COR-L47 (cell line): ENCODE measurements at places on chromosomes 12 and 14.

GRCh38 chr12:57736741-57737466 is 1.6 kb downstream of the AGAP2 start:
- no peak for DNase-seq

- DNase-seq, result peak; percentile 70
Observed at GRCh38 chr12:109775172-109775881, 57.9 kb downstream of the TRPV4 start.

DNA sequence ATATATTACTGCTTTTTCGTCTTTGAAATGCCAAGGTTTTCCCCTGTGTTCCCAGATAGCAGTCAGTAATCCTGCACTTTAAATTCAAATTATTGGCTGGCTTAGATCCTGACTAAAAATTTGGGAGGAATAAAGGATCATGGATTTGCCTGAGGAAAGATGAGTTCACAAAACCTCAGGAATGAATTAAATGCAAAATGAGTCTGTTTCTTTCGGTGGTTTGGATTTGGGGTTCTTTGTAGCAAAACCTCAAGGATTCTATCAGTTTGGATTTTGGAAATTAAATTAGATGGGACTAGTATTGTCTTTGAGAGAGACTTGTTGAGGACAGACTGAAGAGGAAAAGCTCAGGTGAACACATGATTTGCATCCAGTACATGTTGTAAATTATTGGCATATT is 36.1 kb downstream of the PPFIBP1 start:
- DNase-seq, result no peak

DNA sequence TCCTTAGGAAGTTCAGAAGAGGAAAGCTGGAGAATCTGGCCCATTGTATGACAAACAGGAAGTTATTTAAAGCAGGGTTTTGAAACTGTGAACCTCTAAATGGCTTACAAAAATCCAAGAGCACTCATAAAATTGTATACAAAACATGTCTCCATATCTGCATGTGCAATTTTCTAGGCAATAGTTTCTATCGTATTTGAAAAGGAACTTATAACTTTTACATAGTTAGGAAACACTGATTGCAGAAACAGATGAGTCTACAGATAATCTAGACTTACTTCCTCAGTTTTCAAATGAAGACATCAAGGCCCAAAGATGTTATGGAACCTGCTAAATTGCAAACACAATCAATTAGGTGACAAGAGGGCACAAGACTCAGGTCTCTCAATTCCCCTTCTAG is 53.3 kb upstream of the ETV6 start:
- no peak for DNase-seq
